ENCODE measurements at places on chromosomes 2 and 18.

DNA sequence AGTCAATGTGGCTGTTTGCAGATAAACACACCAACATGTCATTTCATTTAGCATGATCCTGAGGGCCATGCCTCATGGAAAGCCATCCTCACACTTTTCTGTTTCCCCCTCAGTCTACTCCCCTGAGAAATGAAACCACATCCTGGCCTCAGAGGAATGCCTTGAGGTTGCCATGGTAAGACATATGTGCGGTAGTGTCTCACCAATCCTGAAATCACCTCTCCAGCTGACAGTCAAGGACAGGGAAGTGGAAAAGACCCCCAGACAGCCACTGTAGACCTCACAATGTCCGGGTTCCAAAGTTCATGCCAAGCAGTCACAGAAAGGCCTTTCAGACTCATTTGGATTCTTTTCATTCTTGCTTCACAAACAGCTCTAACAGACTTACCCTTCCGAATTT is 175.2 kb upstream of the PKDCC start:
- no peak for DNase-seq

GRCh38 chr2:38146907-38147307 is 71.0 kb upstream of the CYP1B1 start:
- no peak for DNase-seq

GRCh38 chr2:241795021-241795999 is 13.7 kb upstream of the NEU4 start:
- no peak for DNase-seq

DNA sequence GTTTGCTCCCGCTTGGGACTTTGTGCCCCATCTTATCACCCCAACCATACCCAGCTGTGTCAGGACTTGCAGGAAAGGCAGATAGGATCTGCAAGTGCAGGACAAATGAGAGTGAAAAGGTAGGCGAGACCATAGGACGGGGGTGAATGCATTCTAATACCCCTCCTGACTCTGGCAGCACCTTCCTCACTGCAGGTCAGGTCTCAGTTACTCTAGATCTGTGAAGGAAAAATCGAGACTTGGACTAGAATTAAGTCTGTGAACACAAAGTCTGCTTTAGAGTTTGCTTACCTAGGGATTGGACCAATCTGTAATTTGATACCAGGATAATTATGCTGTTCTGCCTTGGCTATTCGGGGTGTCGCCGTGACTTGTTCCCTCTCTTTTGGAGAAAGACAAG is 19.7 kb downstream of the NT5DC4 start:
- DNase-seq, result no peak

DNA sequence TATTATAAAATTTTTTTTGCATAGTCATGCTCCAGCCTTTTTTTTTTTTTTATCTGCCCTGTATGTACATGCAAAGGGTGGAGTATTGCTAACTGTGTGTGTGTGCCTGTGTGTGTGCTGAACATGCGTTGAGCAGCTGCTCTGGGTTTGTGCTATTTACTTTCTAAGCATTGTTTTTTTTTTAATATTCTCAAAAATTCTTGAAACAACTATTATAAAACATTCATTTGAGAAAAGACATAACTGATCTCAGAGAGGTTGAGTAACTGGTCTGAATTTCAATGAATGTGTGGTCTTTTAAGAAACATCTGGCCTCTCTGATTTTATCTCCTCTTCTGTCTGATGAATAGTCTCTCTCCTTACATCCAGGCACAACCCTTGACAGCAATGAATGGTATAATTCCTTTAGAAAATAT is 366.0 kb upstream of the SLC14A2 start:
- no peak for DNase-seq

- no peak for DNase-seq
These were observed 295.4 kb downstream of the CELF4 start for GRCh38 chr18:37270038-37270665.

DNA sequence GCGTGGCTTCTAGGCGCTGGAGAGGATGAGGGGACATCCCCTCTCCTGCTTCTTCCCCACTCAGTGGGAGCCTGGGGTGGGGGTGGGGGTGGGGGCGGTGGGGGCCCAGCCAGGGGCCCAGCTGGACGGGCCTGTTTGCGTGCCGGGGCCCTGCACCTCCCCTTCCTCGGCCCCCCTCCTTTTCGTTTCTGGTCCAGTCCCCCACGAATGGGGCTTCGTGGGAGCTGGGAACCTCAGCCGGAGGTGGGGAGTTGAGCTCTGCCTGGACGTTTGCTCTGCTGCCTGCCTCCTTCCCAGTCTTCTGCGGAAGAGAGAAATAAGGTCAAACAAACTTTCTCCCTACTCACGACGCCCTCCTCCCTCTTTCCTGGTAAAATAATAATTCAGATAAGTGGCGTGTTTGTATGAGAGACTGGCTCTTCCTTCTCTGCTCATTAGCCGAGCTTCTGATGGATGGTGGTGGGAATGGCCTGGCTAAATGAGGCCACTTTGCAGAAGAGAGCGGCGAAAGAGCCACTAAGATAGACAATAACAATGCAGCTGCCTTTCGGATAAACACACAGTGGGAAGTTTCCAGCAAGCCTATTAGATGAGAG is 782 bp downstream of the MTA3 start:
- DNase-seq, result no peak

GRCh38 chr18:79466591-79466990 is 70.9 kb downstream of the NFATC1 start:
- DNase-seq, result no peak

- DNase-seq, result no peak
These were observed 59.0 kb downstream of the RASGRP3 start for GRCh38 chr2:33535421-33535820.

GRCh38 chr2:122074201-122074600 is 318.8 kb downstream of the TSN start:
- DNase-seq, result no peak

GRCh38 chr18:36663312-36663711 is 165.5 kb downstream of the TPGS2 start:
- no peak for DNase-seq

- DNase-seq, result no peak
These were observed 15.9 kb downstream of the ZNF638 start for GRCh38 chr2:71347517-71347916.

DNA sequence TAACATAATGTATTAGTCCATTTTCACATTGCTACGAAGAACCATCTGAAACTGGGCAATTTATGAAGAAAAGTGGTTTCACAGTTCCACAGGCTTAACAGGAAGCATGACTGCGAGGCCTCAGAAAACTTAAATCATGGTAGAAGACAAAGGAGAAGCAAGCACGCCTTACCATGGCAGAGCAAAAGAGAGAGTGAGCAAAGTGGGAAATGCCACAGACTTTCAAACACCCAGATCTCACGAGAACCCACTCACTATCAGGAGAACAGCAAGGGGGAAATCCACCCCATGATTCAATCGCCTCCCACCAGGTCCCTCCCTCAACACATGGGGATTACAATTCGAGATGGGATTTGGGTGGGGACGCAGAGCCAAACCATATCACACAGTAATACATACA is 22.5 kb downstream of the PIGN start:
- no peak for DNase-seq

- DNase-seq, result no peak
These were observed 104.5 kb upstream of the YWHAQ start for GRCh38 chr2:9735335-9735734.

DNA sequence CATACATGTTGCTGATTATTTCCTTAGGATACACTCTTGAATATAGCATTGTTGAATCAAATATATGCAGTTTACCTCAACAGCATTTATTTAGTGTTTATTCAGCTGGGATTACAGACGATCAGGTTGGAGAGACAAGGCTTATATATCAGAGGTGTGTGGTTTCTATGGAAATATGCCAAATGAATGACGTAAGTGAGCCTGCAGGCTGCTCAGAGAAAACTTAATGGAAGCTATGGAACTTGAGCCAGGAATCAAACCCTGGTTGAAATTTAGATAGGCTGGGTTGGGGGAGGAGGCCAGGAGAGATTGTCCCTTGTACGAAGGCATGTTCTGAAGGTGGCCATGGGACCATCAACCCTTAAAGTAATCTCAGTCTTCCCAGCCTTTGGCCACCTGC is 79.5 kb downstream of the INPP4A start:
- no peak for DNase-seq

- no peak for DNase-seq
These were observed 73.6 kb downstream of the SPRED2 start for GRCh38 chr2:65358678-65359400.

DNA sequence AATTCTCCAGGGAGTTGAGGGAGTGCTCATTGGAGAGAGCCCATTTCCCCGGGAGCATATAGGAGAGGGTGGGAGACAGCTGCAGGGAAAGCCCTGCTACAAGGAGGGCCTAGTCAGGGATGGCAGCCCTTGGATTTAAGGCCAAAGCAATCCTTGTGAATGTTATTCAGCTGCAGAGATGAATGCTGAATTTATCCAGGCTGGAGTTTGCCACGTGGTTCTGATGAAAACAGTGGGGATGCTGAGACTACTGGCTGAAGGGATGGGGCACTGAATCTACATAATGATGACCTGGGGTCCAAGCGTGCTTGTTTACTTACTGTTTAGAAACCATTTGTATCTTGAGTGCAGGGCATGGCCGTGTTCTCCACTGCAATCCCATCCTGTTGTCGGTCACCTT is 35.6 kb upstream of the RNF149 start:
- DNase-seq, result no peak

DNA sequence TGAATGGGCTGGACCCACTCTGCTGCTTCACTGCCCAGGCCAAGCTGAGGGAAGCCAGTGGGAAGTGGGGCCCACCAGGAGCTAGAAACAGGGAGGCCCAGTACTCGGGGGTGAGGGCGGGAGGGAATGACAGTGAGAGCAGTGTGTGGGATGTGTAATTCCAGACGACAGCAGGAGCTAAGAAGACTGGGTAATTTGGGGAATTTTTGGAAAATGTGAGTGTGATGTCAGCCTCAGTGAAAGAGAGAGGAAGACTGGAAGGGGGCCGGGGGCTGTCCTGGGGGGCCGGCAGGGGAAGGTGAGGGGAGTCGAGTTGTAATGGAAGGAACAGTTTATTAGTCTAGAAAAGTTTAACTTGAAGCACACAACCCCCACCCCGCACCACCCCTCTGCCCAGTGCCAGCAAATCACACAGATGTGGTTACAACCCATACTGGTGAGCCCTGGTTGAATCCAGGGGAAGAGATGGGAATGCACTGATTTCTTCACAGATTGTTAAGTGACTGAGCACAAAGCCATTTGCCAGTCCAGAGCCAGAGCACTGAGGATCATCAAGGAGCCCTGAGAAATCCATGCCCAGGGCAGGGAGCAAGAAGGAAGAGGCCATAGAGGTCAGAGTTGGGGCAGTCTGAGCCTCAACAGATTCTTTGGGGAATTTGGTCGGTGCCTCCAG is 76.7 kb upstream of the PKDCC start:
- no peak for DNase-seq

- DNase-seq, result no peak
These were observed 26.0 kb downstream of the MAP3K20 start for GRCh38 chr2:173101687-173102086.

GRCh38 chr2:233473386-233473791 is 93.2 kb downstream of the USP40 start:
- DNase-seq, result no peak

DNA sequence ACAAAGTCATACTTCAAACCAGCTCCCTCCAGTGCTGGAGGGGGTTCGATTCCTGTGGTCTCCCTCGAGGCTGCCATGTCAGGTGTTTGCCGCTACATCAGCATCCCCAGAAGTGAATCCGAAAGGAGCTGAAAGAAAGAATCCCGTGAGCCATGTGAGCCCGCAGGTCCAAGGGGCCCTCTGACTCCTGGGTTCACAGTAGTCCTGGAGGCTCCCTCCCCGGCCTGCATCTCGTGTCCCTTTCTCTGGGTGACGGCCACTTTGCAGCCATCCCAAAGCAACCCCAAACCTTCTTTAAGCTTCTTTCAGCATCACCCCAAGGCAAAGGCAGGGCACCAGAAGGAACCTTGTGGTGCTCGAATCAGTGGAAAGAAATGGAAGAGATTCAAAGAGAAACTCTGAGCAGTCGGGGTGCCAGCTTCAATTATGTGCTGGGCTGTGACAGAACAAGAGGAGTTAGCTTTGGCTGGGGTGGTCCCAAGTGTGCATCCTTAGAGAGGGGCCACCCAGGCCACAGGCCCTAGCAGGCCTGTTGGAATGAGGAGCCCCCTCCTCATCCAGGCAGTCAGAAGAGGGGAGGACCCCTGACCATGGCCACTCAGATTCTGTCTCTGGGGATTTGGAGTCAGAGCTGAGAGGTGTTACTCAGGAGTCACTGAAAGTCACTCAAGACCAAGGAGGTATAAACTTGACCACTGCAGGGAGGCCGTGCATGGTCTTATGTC is 59.7 kb downstream of the CIB4 start:
- DNase-seq, result no peak

- no peak for DNase-seq
These were observed 105.0 kb downstream of the CDK15 start for GRCh38 chr2:201911372-201911771.

- DNase-seq, result no peak
These were observed 2.4 kb upstream of the SOX11 start for GRCh38 chr2:5689750-5690149.

- no peak for DNase-seq
These were observed 124.8 kb upstream of the NDUFV2 start for GRCh38 chr18:8977701-8978100.

- no peak for DNase-seq
These were observed 105.5 kb upstream of the DTNA start for GRCh38 chr18:34604591-34604990.

DNA sequence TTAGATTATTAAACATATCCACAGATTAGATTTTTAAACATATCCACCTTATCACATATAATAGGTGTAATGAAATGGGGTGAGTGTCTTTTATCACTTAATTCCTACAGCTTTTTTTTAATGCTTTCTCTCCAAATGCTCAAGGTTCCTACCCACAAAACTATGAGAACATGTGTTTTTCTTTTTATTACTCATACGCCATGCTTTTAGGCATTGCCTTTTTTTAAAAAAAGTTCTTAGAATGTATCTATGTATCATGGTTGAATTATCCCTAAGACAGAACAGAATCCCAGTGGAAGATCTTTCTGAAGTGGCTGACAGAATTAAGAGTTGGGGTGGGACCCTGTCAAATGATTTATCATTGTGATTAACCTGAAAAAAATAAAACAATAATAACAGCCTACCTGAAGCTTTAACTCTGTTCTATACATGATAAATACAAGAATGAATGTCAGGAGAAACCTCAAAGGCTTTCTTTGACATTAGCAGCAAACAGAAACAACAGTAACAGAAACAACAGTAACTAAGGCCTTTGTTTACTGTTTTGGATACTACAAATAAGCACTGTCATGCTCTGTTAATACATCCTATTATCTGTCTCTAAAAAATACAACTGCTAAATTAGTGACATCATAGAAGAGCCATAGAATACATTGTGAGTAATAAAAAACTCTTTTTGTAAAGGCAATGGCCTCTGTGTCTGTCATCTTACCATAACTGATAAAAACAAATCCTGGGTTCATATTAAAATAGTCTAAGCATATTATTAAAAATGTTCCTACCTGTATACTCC is 4.1 kb upstream of the ZNF397 start:
- no peak for DNase-seq

Measured in activated T-cell treated with anti-CD3 and anti-CD28 coated beads for 1 hour (primary cell).